KBM-7 (cell line): ENCODE measurements at places on chromosomes 3 and 15.

GRCh38 chr3:40078590-40078989 lies 230.9 kb upstream of the EIF1B start:
- no peak for DNase-seq

DNA sequence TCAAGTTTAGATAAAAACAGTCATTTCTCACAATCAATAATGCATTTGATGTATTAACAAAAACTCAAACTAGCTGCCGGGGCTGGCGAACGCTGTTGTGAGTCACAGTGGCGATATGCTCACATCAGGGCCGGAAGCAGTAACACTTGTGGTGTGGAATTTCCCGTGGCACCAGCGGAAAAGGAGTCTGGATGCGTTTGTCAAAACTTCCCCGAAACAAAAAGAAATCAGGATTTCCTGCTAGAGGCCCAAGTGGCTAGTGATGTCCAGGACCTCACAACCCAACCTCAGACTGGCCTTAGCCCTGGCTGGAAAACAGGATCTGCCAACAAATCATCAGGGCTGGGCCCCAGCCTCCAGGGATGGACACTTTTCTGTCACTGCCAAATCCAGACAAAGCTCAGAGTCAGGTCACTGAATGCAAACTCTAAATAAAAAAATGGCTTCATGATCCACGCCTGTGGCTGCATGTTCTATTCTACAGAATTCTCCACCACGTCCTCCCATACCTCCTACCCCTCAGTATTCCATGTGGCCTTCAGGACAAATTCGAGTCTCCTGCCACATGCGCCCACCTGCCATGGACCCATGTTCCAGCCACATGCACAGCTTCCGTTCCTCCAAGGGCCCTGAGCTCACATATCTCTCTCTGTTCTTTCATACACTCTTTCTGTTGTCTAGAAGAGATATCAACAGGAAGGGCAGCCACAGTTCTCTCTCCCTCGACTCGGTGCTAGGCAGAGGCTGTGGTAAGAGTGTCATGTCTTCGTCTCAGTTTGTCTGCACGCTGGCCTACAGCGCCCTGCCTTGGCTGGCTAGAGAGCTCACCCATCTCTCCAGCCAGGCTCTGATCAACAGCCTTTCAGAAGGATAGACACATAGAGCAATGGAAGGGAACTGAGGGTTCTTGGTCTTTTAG lies 35.4 kb downstream of the EHD4 start:
- peak; percentile 65 for DNase-seq

DNA sequence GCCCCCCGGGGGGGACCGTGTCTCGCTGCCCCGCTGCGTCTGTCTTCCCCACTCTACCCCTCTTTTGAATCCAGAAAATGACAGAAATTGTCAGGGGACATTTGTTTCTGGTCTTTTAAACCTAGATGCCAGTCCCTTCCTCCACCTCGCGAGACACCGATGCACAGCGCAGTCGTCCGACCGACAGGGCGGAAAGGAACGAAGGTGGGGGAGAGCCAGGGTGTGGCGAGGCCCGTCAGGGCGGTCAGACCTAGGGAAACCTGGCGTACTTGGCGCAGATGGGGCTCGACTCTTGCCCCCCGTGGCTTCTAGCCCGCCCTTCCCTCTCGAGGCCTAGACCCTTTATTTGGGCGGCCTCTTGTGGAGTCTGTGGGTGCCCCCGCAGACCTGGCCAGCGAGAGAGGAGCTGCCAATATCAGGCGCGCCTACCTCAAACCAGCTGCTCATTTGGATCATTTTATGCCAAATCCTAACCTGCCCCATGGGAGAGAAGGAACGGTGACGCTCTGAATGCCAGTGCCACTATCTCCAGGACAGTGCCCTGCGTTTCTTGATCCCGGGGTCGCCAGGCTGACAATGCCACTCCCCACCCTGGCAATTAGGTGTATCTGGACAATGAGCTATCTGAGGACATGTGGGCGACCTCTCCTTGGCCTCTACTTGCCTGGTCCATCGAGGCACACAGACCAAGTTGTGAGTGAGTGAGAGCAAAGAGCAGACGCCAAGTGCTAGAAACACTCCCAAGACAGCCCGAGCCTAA lies 500 bp upstream of the RAB6B start:
- DNase-seq: no peak

- no peak for DNase-seq
Measured at GRCh38 chr3:100045696-100046095, 68.6 kb downstream of the FILIP1L start.

- DNase-seq: peak; percentile 7
Measured at GRCh38 chr3:111714305-111714704, 119.2 kb upstream of the ZBED2 start.

DNA sequence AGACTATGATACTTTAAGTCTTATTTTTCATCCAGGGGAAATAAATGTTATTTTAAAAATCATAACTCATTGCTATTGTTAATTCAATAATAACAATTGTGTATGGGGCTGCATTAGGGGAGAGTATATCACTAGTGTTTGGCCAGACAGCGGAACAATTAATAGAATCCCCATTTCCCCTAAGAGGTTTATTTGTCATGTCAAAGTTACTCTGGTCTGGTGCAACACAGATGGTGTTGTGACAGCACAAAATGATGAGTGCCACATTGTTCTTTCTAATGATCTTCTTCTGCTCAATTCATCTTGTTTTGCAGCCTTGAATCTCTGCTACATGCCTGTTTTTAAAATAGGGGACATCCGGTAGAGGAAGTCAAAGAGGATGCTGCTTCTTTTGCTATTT lies 351.6 kb downstream of the NSUN3 start:
- DNase-seq: no peak

DNA sequence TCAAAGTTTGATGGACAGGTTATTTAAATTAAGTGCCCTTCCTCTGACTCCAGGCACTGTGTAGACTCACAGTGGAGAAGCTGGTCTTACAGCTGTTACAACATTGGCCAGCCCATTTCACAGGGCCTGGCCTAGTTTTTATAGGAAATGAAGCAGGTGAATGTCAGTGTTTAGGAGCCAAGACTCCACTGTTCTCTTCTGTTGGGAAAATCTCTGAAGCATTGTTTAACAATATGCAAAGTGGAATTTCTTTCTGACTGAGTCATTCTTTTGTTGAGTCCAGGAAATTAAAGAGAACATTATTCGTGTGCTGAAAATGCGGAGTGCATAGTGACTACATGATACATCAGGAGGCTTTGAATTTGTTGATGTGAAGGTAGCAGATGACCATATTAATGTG lies 64.7 kb downstream of the ARRDC4 start:
- no peak for DNase-seq

- DNase-seq: no peak
Measured at GRCh38 chr15:58038426-58039078, 27.0 kb downstream of the ALDH1A2 start.

DNA sequence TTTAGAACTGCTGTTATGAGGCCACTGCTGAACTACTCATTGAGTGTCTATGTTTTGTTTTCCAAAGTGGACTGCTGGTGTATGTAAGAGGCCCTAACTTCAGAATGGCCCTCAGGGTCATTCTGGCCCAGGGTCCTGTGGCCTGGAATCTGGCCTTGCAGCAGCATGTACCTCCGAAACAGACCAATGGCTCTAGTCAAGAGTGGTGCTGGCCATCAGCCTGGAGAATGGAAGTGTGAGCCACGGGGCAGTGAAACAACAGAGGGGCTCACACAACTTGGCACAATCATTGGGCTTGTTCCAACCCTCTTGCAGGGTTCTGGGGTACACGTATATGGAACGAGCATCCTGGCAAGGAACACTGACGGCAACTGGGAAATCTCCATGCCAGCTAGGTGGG lies 40.5 kb downstream of the SCN5A start:
- no peak for DNase-seq

DNA sequence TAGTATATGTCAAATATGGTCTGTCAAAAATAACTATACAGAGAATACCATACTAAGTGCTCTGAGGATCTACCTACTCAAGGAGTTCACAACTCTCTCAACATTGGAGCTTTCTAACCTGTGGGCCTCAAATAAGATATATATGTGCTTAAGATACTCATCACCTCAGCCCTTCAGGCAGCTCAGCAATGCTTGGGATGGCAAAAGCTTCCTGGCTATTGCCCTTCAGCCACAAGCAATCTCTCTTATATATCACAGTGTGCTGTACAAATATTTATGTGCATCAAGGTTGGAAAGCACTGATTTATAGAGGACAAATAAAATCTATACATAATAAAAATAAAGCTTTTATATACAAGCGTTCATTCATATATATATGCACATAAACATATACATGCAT lies 40.3 kb downstream of the ICE2 start:
- no peak for DNase-seq

- no peak for DNase-seq
Measured at GRCh38 chr3:117540597-117540996, 831.0 kb downstream of the TUSC7 start.

DNA sequence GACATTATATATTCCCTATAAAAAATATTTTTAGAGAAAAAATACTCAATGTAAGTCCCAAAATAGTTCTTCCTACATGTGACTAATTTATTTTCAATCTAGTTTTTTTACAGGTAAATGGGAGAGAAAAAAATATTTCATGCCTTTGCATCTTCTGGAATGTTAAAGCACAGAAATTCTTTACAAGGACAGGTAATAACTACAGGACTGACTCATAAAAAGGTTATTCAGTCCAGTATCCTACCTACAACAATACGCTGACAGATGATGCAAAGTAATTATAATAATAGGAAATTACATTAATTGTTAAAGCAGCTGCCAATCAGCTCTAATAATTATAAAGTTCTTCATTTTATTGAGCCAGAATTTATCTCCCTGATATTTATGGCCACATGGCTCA lies 147.5 kb downstream of the MYO9A start:
- no peak for DNase-seq

DNA sequence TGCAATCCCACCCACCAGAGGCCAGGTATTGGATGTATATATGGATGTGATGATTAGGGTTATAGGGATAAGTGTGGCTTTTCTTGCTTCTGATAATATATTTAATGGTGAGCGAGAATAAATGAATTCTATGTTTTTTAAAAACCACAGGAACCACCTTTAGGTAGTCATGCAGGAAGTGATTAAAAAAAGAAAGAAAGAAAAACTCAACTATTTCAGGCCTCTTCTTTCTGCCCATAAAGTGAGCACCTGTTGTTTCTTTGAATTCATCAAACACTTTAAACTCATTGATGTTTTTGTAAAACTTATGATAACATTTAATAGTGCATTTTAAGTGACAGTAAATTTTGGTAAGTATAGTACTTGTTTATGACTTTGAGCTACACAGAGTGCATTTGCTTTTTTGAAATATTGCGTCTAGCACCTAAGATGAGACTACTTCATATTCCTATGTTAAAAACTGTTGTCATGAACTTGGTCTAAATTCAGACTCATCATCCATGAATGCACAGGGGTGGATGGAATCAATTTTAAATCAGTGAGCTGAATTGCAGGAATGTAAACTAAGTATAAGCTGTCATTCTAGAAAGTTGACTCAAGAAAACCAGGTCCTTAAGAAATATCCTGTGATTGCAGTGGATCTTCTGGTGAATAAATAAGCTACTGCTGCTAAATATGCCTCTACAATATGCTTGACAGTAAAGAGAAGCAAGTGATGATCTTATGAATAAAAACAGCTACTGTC lies 764.4 kb upstream of the NECTIN3 start:
- DNase-seq: no peak

GRCh38 chr15:99568625-99569352 lies 3.0 kb downstream of the MEF2A start:
- no peak for DNase-seq

DNA sequence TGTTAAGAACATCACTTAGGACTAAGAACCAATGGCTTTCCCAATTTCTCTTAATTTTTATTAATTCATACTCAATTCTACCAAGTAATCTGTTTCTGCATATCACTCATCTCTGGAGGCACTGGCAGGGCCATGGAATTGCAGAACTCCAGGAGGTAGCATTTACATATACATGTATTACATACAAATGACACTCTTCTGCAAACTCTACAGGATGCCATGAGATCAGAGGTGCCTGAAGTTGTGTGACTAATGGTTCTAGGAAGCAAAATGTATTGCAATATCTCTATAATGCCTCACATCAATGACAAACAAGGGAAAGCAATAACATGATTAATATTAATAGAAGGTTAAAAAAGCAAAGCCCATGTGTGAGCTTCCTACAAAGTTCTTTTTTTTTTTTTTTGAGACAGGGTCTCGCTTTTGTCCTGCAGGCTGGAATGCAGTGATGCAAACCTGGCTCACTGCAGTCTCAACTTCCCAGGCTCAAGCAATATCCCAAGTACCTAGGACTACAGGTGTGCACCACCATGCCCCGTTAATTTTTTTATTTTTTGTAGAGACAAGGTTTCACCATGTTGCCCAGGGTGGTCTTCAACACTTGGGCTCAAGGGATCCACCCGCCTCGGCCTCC lies 33.0 kb downstream of the DENND6A start:
- no peak for DNase-seq
